MV-4-11 (cell line): ENCODE measurements at places on chromosomes 16 and 17.
A peak's percentile ranks its signal among the peaks of the same experiment; 100 is the strongest.

DNA sequence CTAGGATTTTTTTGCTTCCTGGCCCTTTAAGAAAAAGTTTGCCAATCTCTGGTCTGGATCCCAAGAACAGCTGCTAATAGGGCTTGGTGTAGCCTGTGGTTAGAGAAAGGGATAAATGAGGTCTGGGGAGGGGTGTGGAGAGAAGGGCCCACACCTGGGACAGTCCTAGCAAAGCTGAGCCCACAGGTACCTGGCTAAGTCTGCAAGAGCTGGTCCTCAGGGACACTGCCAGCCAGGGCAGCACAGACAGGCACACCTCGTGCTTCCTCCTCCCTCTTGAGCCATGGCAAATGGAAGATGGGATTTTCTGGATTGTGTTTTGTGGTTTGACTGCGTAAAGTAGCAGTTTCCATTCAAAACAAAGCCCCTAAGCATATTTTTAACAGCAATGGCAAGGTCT lies 217.5 kb downstream of the SOX9 start:
- DNase-seq, result no peak

- DNase-seq, result peak; percentile 80
These were observed 323.0 kb downstream of the C16orf95 start for GRCh38 chr16:86994215-86994614.

GRCh38 chr16:83098536-83098935 lies 471.8 kb downstream of the CDH13 start:
- DNase-seq, result no peak

DNA sequence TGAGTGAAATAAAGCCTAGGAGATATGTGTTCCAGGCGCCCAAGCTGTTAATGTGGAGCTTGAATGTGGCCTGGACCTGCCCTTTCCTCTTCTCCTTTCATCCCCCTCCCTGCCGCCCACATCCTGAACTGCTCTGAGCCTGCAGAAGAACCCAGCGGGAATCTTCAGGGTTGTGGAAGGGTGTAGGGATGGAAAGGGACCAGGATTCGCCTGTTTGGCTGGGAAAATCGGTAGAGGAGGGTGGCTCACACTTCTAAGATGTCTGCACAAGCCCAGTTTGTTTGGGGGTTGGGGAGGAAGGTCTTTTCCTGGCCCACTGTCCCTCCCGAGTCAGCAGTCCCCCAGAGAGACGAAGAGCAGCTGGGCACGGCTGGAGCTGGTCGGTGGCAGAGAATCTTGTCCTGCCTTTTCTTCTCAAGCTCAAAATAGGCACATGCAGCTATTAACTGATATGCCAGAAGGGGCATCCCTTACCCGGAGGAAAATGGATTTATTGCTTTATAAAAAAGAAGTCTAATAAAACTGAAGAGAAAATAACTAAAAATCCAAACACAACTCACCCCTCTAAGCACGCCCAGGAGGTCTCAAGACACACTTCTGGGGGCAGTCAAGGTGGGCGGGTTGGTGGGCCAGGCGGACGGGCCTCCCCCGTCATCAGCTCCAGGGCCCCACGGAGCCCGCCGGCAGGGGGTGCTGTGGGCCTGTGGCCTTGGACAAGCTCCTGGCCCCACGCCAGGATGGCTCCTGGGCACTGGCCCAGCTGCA lies 11.5 kb upstream of the PITPNA start:
- peak; percentile 62 for DNase-seq

GRCh38 chr16:4419402-4419959 lies 3.1 kb upstream of the CORO7 start:
- DNase-seq, result no peak

DNA sequence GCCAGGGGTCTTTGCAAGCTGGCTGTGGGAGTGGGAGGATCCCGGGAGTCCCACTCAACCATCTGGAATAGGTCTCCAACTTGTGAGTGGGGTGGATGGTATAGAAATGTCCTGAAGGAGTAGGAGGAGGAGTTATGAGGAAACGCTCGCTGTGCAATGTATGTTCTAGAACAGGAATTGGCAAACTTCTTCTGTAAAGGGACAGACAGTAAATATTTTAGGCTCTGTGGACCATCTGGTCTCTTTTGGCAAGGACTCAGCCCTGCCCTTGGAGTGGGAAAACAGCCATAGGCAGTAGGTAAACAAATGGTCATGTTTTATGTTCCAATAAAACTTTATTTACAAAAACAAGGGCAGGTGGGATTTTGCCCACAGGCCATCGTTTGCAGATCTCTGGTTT lies 149.2 kb downstream of the NPIPB5 start:
- no peak for DNase-seq

GRCh38 chr16:72787514-72788268 lies 260.2 kb downstream of the ZFHX3 start:
- peak; percentile 84 for DNase-seq

- no peak for DNase-seq
These were observed 963 bp downstream of the ALG1 start for GRCh38 chr16:5072334-5073278.

DNA sequence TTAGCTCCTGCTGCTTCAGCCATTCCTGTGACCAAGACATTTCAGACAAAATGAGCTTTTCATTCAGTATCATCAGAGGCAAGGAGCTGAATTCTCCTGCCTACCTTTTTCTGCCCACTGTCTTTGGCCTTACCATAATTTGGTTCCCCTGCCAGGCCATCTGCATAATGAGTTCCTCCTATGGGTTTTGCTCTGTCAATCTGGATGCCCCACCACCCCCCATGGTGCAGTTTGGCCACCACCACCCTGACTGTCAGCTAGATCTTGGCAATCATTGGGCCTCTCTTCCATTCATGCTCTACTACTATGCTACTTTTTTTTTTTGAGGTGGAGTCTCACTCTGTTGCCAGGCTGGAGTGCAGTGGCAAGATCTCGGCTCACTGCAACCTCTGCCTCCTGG lies 169.2 kb upstream of the ZKSCAN2 start:
- no peak for DNase-seq

GRCh38 chr16:71492786-71493185 lies 3.7 kb upstream of the ZNF19 start:
- no peak for DNase-seq

DNA sequence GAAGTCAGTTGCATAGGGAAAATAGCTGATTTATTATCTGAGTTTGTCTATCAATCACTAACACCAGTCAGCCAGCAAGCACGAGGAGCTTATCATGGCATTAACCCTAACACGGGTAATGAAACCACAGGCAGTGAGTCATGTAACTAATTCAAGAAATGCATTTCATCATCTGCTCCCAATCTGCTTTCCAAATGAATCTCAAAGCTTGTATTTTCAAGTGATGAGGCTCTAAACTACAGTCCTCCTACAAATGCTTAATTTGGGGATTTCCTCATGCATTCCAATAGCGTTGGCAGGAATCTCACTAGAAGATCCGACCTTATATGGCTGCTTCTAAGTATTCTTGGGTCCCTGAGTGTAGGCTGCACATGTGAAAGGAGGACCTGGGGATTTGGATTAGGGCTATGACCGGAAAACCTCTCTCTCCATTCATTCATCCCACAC lies 118.4 kb upstream of the HSBP1 start:
- peak; percentile 95 for DNase-seq

DNA sequence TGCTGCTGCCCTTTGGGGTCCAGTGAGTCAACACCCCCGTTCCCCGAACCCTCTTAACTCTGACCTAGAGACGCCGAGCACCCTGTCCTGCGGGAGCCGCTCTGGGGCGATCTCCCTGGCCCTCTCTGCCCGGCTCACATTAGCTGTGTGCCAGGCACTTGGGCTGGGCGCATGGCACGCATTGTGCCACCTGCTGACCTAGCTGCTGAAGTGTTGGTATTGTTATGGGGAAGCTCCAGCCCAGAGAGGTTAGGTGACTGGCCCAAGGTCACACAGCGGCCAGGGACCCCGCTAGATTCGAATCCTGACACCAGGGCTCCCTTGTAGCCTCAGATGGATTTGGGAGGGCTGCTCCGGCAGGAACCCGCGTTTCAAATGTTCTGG lies 1.1 kb downstream of the HSD17B1 start:
- no peak for DNase-seq

GRCh38 chr17:75033346-75034235 lies 13.2 kb downstream of the ATP5PD start:
- DNase-seq, result peak; percentile 85

DNA sequence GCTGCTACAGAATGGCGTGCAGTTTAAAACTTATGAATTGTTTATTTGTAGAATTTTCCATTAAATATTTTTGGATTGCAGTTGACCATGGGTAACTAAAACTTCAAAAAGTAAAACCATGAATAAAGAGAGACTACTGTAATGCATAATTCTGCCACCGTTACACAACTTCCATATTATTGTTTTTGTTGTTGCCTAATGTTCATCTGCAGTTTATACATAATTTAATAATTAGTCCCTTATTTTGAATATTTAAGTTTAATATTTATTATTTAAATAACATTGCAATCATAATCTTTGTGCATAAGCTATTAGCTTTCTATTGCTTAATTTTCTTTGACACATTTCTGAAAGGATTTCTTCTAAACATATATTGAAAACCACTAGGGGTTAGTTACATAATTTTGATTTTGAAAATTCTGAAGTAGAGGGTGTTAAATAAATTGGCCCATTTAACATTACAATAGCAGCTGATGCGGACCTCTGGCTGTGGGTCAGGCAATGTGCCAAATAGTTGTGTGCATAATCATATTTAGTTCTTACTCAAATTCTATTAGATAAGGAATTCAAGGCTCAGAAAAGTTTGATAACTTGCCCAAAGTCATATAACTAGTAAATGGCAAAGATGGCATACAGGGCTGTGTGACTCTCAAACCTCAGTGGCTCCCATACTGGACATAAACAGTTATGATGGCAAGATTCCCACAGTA lies 31.1 kb downstream of the PPM1E start:
- DNase-seq, result no peak

- DNase-seq, result no peak
These were observed 165.1 kb downstream of the XYLT1 start for GRCh38 chr16:17305694-17306093.

GRCh38 chr17:11608396-11608795 lies 10.1 kb downstream of the DNAH9 start:
- DNase-seq, result no peak

GRCh38 chr16:51111759-51112158 lies 39.3 kb downstream of the SALL1 start:
- DNase-seq, result no peak

- DNase-seq, result no peak
These were observed 13.0 kb downstream of the NKD1 start for GRCh38 chr16:50560903-50561863.

- DNase-seq, result peak; percentile 54
These were observed 24.0 kb downstream of the TAT start for GRCh38 chr16:71552698-71553503.

DNA sequence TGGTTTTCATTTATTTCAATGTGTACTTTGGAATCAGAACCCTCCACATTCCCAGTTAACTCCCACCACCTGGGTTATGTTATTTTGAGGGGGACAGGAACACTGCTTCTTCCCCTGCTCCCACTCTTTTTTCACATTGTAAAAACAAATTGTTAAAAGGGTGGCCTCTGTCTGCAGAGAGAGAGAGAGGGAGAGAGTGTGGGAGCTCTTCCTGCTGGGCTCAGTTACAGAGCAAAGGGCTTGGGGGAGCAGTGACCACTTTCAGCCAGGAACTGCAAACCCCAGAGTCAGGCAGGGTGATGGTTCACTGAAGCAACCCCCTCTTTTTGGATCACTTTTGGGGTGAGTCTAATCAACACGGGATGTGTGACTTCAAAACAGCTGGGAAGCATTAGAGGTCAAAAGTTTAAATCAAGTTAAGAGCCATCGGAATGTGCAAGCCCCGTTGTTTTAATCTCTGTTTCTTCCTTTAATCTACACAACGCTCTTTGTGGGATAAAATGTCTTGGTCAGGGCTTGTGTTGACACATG lies 577.0 kb upstream of the CDH11 start:
- no peak for DNase-seq

- DNase-seq, result no peak
These were observed 19.8 kb upstream of the TANGO6 start for GRCh38 chr16:68823401-68824135.

DNA sequence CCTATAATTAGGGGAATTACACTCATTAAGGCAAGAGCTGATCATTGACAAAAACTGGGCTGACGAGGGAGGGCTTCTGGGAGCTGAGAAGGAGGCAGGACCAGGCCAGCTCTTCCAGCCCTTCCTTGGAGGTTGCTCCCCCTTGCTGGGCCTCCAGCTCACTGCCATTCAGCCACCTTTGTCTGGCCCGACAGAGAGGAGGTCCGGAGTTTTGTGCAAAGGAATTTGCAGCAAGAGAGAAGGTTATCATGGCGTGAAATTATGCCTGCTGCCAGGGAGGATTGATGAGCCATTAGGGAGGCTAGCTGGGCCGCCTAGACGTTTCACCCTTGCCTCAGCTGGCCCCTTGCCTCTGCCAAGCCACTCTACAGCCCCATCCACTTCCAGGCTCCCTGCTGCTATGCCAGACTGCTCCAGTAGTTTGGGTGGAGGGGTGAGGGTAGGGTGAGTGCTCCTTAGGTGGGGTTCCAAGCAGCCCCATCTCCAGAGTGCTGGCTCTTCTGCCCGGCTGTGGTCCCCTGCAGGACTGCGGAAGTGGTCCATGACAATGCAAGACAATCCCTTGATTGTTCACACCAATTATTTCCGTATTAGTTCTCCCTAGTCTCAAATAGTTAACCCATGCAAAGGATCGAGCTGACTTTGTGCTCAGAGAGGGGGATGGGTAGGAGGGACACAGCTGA lies 17.1 kb upstream of the PHF12 start:
- DNase-seq, result no peak

GRCh38 chr17:55336426-55336825 lies 71.7 kb downstream of the HLF start:
- no peak for DNase-seq

DNA sequence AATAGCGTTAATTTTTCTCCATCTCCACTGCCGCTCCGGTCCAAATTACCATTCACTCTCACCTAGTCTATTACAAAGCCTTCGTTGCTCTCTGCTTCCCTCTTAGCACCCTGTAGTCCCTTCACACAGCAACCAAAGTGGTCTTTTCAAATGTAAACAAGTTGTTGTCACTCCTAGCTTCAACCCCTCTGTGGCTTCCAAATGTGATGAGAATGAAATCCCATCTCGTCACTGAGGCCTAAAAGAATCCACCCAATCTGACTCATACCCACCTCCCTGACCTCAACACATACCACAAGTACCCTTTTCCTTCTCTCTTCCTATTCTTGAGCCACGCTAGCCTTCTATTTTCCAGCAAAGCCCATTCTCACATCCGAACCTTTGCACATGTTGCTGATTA lies 2.2 kb upstream of the PELP1 start:
- DNase-seq, result peak; percentile 23

GRCh38 chr16:89952049-89952448 lies 3.5 kb downstream of the DEF8 start:
- no peak for DNase-seq
